ENCODE measurements at places on chromosomes 16 and 17. TPM values are rescaled to one million over a fixed set of nuclear protein-coding genes. Genes with fewer than 3 reads are reported as not detected.

- DNase-seq = no peak
These were observed 48.6 kb downstream of the FOXL1 start for GRCh38 chr16:86626966-86627365.

- DNase-seq = no peak
These were observed 23.4 kb downstream of the NUP85 start for GRCh38 chr17:75228847-75229246.

TLK2 gene
- 39.0 TPM for total RNA-seq

SNAI3 gene
- total RNA-seq = 0.40 TPM
